Hepatic stellate cell (primary cell): ENCODE measurements at places on chromosomes 16 and 17.
A peak's percentile ranks its signal among the peaks of the same experiment; 100 is the strongest.

DNA sequence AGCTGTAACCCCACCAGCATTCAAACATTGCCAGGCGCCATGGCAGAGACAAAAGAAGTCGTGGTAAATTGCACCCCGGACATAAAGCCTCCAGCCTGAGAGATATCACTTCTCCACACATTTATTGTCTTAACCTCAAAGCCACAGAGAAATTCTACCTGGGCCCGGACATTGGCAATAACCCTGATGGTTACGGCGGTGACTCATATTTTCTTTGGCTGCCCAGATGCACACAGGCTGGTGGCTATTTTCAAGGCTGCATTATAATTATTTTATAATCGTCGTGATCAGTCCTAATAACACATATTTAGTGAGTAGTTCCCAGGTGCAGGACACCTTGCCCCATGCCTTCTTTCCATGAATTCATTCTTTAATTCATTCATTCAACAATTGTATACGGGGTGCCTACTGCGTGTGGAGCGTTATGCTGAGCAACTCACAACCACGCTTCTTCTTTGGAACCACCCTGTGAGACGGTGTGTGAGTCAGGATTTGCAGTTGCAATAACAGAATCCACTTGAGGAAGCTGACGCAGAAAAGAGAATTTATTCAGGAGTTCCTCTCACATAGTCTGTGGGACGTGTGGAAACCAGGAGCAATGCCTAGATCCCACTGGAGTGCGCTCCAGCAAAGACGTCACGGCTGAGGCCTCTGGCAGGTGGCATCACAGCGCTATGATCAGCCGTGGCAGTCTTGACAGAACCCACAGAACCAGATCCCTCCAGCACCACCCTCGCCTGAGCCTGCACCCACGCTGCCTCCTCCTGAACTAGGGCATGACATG is 245.7 kb downstream of the FOXL1 start:
- DNase-seq = no peak

GRCh38 chr16:21646091-21646490 is 6.3 kb downstream of the IGSF6 start:
- DNase-seq = peak; percentile 41

DNA sequence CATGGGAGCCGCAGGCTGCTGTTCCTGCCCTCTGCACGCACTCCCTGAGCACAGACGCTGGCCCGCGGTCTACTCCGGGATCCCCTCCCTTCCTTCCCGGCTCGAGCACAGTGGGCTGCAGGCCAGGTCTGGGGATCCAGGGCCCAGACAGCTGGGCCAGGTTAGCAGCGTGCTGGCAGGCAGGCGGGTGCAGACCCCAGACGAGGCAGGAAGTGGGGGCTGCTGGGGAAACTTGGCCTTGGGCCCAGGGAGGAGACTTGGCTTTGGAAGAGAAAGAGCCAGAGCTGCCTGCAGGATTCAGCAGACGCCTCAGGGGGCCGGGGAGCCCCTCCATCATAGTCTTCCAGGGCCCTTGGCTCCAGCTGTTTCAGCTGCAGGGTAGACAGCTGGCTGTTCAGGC is 30.2 kb upstream of the ABCC3 start:
- DNase-seq = peak; percentile 62

- DNase-seq = no peak
Observed at GRCh38 chr17:38872671-38873385, 3.0 kb downstream of the LASP1 start.

DNA sequence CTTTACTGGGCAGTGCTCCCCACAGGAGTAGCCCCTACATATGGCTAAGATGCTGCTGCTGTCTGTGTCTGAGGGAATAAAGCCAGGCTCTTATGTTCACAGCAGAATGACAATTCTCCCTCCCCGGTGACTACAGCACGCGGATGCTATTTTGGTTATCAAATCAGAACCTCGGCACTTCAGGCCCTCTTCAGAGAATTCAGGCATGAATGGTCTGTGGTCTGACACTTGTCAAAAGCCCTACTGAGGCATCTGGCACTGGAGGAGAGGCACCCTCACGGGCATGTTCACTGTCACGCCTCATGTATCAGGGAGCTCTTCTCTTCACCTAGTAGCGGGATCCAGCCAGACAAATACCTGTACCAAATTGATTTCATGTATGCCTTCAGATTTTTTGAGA is 30.4 kb downstream of the KIAA0513 start:
- no peak for DNase-seq

- DNase-seq = no peak
Observed at GRCh38 chr16:86727131-86727530, 148.8 kb downstream of the FOXL1 start.

DNA sequence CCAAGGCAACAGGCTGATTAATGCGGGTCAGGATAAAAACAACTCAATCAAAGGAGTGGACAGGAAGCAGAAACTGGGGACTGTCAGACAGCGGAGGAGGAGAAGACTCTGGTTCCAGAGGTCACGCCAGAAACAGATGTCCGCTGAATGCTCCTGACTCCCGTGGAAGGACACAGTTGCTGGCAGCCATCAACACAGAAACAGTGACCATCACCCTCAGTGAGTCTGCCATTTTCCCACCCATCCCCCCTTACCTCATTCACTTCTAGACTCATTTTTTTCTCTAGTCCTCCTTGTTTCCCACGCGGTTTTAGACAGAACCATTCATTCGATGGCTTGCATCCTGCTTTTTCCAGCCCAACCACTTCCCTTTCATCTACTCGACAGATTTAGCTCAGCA is 40.9 kb downstream of the DHRS7C start:
- no peak for DNase-seq

GRCh38 chr17:48928876-48929811 is 15.5 kb downstream of the SNF8 start:
- no peak for DNase-seq

GRCh38 chr16:85862476-85863383 is 36.2 kb upstream of the IRF8 start:
- DNase-seq = no peak

DNA sequence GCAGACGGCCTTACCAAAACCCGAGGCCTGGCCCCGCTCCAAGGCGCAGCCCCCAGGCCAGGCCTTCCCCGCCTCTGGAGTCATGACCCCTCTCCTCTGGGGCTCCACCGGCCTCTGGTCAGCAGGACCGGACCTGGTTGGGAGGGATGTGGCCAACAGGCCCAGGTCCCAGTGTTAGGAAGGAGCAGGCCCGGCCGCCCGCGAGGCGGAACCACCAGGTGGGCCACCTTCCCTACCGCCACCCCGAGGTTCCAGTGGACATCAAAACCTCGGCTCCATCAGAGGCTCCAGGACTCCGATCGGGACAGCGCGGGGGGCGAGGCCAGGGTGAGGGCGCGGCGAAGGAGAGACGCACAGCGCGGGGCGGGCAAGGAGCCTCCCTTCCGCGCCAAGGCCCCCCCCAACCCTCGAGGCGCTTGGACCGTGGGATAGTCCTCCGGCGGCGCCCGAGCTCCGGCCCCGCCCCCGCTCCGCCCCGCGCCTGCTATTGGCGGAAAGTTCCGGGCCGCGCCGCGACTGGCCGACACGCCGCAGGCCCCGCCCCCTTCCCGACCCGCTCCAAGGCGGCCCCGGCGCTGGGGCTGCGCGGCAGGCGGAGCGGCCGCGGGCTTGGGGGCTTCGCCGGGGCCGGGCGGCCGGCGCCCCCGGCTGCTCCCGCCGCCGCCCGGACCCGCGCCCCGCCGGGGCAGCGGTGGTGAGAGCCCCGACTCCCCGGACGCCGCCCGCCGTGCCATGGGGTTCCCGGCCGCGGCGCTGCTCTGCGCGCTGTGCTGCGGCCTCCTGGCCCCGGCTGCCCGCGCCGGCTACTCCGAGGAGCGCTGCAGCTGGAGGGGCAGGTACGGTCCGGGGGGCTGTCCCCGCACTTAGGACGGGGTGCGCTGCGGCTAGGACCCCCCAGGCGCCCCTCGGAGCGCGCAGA is at the start of gene METRN:
TSS of gene METRN (plus strand) at position 561 of the 919 bp plus-strand sequence. CDS start at position 733, 172 bp downstream.
- DNase-seq = peak; percentile 96

GRCh38 chr16:19292186-19292585 is 6.7 kb downstream of the CLEC19A start:
- DNase-seq = no peak

- DNase-seq = peak; percentile 83
Observed at GRCh38 chr17:49997773-49998703, 3.0 kb upstream of the DLX3 start.

DNA sequence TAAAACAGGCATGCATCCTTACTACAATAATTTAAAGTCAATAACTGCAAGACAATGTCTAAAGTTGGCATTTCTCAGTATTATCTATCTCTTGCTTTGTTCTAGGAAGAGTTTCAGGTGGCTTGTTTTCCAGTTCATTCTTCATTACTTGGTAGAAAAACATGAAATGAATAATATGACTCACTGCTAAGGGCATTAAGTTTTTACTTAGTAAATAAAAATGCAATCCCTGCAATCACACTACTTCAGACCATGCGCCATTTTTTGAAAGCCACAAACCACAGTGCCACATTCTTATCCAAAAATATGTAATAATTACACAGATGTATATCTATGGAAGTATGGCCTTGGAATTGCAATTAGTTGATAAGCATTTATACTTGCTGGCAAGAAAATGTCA is 55.4 kb downstream of the CREBBP start:
- DNase-seq = no peak

DNA sequence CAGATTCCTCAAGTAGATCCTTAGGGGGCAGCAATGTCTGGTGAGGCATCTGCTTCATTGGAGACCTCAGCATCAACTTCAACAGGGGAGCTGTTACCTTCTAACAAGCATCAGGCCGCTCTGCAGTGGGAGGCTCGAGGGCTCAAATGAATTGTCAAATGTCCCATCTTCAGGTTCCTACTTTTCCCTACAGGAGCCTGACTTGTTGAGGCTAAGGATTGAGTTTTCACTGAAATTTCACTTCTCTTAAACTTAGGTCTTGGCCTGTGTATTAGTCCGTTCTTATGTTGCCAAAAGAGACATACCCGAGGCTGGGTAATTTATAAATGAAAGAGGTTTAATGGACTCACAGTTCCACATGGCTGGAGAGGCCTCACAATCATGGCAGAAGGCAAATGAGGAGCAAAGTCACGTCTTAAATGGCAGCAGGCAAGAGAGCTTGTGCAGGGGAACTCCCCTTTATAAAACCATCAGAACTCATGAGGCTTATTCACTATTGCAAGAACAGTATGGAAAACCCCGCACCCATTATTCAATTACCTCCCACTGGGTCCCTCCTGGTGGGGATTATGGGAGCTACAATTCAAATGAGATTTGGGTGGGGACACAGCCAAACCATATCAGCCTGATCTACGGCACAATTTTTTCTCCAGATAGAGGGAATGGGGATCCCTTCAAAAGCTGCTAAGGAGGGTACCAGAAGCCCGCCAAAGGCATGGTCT is 5.1 kb upstream of the CD300LD start:
- no peak for DNase-seq

GRCh38 chr17:76952402-76952801 is 84.2 kb downstream of the MGAT5B start:
- no peak for DNase-seq

DNA sequence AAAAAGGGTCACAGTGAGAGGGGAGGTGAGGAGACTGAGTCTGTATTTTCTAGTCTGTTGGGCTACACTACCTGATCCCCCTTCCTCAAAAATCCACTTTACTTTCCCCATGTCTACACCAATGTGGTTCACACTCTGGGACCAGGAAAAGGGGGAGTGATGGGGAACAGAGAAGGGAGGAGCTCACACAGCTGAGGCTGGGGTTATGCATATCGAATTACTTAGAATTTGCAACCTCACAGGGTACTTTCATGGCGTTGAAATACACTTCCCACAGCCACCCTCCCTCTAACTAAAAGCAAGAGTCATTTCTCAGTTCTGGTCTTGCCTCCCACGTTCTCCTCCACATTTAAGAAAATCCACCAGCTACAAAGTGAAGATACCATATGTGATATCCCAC is 14.1 kb downstream of the MAPT start:
- no peak for DNase-seq

GRCh38 chr16:87806641-87807546 is 41.1 kb upstream of the KLHDC4 start:
- DNase-seq = peak; percentile 94

- peak; percentile 82 for DNase-seq
Observed at GRCh38 chr17:17921192-17922069, 50.8 kb downstream of the TOM1L2 start.

DNA sequence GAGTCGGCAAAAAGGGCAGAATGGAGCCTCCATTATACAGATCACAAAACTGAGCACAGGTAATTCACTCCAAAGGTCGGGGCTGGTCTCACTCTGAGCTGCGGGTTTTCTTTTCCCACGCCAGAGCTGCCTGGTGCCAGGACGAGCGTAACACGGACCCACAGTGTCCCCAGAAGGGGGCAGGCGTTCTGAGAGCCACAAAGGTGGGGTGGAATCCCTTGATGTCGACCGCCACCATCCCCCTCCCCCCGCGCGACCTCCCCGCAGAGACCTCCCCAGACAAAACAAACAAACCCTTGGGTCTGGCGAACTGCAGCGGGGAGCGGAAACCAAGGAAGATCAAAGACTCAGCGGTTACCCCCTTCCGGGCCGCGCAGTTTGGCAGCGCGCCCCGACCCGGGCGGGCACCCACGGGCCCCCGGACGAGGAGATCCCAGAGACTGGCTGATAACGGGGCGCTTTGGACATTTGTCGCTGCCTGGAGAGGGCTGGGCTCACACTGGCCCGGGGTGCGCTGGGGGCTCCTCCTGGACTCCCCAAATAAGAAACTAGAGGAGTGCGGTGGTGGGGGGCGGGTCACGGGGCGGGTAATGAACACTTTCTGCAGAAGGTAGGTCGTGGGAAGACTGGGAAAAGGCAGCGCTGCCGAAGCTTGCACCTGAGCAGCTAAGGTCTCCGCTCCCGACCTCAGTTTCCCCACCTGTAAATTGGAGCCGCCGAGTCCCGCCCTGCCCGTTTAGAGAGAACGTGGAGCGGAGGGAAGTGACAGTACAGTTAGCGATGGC is 664 bp upstream of the NKD1 start:
- no peak for DNase-seq

DNA sequence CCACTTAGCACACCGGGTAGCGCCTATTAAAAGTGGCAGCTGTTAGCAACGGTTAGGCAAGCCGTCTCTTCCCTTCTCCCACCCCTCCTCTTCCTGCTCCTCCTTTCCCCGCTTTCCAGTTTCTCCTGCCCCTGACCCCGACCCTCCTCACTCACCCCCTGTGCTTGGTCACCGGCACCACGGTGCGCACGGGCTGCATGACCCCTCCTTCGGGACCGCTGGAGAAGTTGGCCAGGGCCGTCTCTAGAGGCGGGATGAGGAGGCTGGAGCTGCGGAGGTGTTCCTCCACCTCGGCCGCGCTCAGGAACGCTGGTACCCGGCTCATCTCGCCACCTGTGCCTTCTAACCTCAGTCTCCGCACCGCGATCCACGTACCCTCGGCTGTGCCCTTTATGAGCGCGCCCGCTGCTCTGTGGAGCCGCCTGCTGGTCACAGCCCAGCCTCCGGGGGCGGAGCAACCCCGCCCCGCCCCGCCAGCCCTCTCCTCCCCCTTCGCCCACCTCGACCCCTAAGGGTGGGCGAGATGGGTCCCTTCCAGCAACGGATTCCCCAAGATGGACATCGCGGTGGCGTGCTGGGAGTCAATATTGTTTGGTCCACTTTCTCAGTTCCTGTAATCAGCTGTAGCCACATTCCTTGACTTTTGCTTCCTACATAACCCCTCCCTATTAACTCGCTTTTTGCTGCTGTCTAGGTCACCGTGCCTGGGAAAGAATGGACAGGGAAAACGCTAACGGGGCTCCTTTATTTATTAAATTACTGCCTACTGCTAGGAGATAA is at the start of gene CRYM:
TSS of gene CRYM (minus strand) at position 364 of the 780 bp plus-strand sequence. CDS start at position 325, 39 bp downstream.
- peak; percentile 51 for DNase-seq
